HFFc6 (cell line): ENCODE measurements at places on chromosomes 2 and 18.

DNA sequence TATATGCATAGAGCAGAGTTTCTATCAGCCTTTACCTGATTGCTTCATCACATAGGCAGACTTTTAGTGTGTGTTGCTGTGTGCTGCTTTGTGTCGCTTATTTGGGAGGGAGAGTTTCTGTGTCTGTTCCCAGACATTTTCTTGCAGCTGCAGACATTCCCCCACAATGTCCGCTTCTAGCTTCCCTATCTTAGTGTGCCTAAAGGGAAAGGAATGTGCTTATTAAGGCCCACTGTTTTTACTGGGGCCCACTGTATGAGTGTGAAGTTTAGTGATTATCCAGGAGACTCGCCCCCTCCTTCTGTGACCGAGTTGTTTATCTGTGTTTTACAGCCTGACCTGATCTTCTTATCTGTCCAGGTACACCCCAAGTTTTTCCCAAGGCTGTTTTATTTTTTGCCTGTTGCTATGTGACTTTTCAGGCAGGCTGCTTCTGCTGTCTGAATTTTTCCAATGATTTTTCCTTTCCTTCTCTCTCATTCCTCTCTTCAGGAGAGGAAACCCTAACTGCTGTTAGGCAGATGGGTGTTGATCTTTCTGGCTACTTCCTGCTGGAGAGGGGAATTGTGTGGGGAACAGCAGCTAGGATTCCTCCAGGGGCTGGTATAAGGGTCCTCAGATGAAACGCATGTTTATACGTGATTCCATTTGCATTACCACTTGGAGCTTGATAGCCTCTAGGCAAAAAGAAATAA, 47.6 kb downstream of the STK17B start:
- DNase-seq, result peak; percentile 39

- no peak for DNase-seq
Measured at GRCh38 chr2:12847694-12848575, 131.2 kb downstream of the TRIB2 start.

- no peak for DNase-seq
Measured at GRCh38 chr2:239805043-239805329, 220.2 kb downstream of the NDUFA10 start.

GRCh38 chr2:32452338-32453064, 95.7 kb downstream of the BIRC6 start:
- DNase-seq, result no peak

DNA sequence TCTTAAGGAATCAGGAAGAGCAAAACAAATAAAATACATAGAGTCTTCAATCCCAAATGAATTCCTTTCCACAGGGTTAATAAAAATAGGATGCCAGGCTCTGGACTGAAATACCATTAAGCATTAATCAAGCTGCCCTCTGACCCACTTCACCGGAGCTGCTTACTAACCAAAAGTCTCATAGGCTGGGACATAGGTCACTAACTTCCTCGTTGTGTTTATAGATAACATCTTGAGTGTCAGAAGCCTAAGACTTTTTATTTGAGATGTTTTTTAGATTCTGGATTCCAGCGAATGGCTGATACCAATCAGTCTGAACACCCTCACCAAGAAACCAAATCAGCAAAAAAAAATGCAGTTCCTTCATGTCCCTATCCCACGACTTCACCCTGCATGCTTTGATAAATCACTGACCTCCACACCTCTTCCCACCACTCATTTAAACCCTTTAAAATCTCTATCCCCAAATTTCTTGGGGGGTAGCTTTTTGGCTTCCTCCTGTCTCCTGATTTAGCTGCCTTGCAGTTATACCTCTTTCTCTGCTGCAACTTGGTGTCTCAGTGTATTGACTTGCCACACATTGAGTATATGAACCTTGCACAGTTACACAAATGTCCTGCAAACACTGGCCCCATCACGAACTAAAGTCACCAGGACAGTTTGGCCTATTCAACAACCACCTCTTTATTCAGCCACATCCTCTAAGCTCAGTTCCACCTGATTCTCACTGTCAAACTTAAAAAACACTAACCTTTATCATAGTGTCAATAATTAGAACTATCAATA, 399.3 kb downstream of the METTL4 start:
- peak; percentile 63 for DNase-seq

DNA sequence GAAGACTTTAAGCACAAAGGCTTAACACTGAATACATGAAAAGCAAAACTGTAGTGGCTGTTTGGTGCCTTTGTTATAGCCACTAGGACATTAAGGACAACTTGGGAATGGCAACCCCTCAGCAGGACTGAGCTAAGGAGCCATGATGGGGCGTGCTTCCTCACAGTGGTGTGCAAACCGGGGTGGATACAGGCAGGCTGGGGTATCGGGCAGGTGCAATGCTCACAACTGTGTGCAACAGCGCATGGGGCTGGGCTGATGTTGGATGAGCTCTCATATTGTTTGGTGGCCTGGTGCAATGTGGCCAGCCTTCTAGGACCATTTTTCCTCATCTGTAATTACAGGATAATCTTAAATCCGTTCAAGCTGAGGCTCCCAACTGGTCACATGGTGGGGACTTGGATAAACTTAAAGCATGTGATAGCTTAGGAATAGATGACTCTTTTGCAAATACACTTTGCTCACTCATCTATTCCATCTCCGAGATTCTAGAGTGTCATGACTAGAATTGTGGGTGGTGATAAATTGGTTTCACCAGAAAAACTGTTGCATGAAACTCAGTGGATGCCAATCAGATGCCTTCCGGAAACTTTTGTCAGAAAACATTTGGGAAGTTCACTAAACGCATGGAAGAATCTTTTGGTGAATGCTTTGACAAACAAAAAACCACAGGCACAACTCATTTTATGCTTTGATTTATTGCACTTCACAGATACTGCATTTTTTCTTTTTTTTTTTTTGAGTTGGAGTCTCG, 116.5 kb downstream of the PXDN start:
- no peak for DNase-seq

- DNase-seq, result no peak
Measured at GRCh38 chr2:11955884-11956291, 209.5 kb downstream of the LPIN1 start.

- no peak for DNase-seq
Measured at GRCh38 chr2:62297624-62298010, 101.7 kb downstream of the B3GNT2 start.

DNA sequence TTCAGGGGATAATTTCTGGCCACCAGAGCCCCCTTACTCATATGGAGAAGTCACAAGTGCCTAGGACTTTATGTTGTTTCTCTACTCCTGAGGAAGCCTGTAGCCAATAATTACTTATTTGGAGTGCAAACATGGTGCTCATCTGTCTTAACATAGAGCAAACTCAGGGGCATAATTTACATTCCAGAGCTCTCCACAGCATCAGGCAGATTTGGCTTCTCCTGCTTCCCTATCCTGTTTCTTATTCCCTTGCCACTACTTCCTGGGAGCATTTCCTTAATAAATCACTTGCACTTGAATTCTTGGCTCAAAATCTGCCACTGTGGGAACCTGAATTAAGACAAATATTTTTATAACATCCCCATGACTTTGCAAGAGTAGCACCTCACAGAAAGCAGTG, 960.9 kb downstream of the SOCS6 start:
- DNase-seq, result no peak

DNA sequence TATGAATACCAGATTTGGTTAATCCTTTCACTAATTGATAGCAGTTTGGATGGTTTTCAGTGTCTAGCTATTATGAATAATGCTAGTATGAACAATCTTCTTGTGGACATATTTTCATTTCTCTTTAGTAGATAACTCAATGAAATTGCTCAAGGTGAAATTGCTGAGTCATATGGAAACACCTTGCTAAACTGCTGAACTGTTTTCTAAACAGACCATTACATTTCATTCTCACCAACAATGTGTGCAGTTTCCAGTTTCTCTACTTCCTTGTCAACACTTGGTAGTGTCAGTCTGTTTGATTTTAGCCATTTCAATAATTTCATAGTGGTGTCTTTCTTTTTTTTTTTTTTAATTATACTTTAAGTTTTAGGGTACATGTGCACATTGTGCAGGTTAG, 250.0 kb downstream of the HRH4 start:
- no peak for DNase-seq

GRCh38 chr2:231200805-231201474, 2.5 kb downstream of the ARMC9 start:
- peak; percentile 85 for DNase-seq

DNA sequence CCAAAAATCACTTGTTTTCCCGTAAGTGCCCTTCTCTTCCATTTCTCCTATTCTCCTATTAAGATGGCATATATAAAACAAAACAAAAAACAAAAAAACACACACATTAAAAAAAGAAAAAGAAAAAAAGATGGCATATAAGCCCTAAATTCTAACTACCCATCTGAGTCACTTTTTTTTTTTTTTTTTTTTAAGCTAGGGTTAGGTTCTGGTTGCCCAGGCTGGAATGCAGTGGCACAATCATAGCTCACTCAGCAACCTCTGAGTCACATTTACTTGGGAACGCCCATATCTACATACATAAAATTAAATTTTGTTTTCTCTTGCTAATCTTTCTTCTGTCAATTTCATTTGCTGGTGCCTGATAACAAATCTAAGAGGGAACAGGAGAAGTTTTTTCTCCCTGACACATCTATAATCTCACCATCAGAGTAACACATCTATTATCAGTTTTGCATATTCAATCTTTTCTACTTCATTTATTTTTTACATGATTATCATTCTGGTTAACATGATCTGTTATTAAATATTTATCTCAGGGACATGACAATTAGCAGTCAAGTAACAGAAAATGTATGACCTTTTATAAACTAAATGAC, 52.1 kb downstream of the EEF1B2 start:
- peak; percentile 72 for DNase-seq

- DNase-seq, result no peak
Measured at GRCh38 chr2:85015653-85016360, 44.8 kb downstream of the KCMF1 start.

DNA sequence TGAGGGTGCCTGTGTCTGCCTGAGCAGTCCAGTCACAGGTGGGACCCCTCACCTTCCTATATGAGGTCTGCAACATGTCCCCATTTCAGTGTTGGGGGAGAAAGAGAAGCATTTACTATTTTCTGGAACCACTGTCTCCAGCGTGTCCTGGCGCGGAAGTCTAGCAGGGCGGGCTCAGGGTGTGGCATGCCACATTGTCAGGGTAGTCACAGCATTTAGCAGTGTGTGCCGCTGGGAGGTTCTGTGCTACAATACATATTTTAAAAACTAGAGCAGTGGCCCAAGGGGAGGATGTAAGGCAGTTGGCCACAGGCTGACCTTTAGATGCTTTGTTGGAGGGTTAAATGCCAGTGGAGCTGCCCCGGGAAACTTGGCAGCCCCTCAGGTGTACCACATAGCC, 12.5 kb downstream of the UBE2F start:
- no peak for DNase-seq

GRCh38 chr2:147713349-147713748, 131.5 kb upstream of the ACVR2A start:
- no peak for DNase-seq

DNA sequence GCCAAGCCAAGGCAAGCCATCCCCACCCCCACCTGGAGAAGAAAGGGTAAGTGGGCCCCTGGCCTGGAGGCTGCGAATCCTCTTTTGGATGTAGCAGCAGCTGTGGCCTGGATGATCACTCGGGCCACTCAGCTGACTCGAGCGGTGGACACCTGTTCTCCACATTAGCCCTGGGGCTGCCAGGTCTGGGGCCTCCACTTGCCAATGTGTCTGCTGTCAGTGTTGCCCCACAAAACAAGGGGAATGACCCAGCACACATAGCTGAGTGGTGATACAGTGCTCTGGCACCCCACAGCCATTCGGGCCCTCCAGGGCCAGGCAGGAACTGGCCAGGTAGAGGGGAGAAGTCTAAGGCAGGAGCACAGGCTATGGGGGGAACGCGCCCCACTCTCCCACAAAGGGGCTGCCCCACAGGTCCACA, 2.6 kb downstream of the STK25 start:
- DNase-seq, result no peak

DNA sequence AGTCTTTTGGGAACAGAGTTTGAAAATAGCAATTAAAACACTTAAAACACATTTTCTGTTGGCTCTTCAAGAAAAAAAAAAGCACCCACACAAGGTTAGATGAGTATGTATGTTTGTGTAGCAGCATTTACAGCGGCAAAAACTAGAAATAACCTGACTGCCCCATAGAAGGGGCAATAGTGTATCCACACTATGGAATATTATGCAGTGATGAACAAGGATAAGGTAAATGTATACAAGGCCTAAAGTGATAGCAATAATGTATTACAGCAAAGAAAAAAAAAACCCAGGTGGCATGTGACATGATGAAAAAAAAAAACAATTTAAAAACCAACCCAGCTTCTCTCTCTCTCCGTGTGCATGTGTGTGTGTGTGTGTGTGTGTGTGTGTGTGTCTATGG, 34.8 kb downstream of the POLR1A start:
- no peak for DNase-seq

GRCh38 chr2:88903749-88904353, 212.4 kb downstream of the RPIA start:
- peak; percentile 37 for DNase-seq

GRCh38 chr2:74603282-74604000, 44.7 kb downstream of the M1AP start:
- DNase-seq, result no peak

GRCh38 chr18:47830772-47831171, 99.7 kb downstream of the SMAD2 start:
- DNase-seq, result no peak

- peak; percentile 75 for DNase-seq
Measured at GRCh38 chr18:54284981-54285785, 15.9 kb downstream of the POLI start.

- no peak for DNase-seq
Measured at GRCh38 chr2:236252602-236253001, 11.6 kb downstream of the ASB18 start.

DNA sequence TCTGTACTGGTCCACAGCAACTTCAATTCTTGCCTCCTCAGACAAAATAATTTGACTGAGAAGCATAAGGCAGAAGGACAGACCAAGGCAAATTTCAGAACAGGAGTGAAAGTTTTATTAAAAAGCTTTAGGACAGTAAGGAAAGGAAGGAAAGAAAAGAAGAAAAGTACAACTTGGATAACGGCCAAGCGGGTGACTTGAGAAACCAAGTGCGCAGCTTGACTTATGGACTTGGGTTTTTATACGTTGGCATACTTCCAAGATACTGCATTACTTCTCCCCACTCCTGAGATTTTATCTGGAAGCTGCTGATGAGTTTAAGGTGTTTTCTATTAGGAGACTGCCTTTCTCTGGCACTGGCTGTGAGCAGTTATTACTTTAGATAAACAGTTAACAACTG, 64.7 kb downstream of the CCDC178 start:
- DNase-seq, result no peak
